ENCODE measurements at places on chromosomes 11 and 22. TPM values are rescaled to one million over a fixed set of nuclear protein-coding genes. Genes with fewer than 3 reads are reported as not detected.

DNA sequence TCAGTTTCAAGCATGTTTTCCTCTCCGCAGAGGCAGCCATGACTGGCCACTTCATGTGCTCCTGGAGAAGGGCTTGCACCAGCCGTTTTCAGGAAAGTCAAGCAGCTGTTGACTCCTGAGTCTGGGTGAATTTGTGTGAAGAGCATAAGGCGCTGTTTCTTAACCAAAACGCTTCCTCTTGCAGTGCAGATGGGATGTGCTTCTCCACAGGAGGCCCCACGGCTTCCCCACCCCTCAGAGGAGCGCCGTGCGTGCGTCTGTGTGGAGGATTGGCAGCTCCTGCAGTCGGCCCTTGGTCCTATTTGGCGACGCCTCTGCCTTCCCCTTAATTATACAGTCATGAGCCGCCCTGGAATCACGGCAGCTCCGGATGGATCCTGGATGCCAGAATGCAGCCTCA is 54.1 kb upstream of the B3GAT1 start:
- no peaks in the 10 kb centered on the region for H3K36me3 ChIP-seq
- no peak overlapping the region for H3K4me3 ChIP-seq
- DNase-seq, result no peak
- H3K4me1 ChIP-seq, result no peaks in the 10 kb centered on the region
- H3K27me3 ChIP-seq, result peaks cover 13% of the 10 kb centered on the region
- no peak overlapping the region for H3K27ac ChIP-seq

Gene DDT
- 102 TPM for total RNA-seq

DNA sequence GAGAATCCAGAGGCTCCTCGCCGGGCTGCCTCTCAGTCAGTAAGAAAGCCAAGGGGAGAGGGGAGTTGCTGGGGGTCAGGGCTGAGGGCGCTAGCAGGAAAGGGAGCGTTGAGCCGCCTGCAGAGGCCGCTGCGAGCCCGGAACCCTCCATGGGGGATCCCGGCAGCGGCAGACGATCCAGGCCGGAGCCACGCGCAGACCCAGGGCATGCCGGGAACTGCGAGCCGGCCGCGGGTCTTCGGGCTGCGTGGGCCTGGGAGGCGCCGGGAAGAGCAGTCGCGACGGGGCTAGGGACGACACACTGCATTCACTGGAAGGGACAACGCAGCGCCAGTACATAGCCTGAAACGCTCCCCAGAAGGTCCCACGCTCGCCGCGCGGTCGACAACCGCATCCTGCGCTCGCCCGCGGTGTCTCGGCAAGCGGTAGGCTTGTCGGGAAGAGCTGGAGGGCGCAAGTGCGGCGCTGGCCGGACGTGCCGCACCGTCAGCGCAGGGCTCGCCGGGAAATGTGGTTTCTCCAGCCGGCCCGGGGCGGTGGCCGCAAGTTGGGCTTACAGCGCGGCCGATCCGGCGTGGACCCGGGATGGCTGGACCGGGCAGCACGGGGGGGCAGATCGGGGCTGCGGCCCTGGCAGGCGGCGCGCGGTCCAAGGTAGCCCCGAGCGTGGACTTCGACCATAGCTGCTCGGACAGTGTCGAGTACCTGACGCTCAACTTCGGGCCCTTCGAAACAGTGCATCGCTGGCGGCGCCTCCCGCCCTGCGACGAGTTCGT is at the start of gene LZTR1:
Gene LZTR1 (plus strand): TSS at position 511 of the 776 bp plus-strand sequence. CDS start 75 bp downstream, at position 586.
- no peaks in the 10 kb centered on the region for H3K27me3 ChIP-seq
- H3K27ac ChIP-seq, result peak within 1 kb of the TSS; percentile 92
- H3K4me3 ChIP-seq, result peak within 1 kb of the TSS; percentile 90
- H3K4me1 ChIP-seq, result peaks cover 33% of the 10 kb centered on the region

GRCh38 chr22:46612904-46613605 is 7.1 kb upstream of the GRAMD4 start:
- peak; percentile 48 for DNase-seq
- H3K4me1 ChIP-seq, result peaks cover 31% of the 10 kb centered on the region
- H3K27ac ChIP-seq, result peak overlapping the region; percentile 53
- H3K36me3 ChIP-seq, result no peaks in the 10 kb centered on the region
- H3K4me3 ChIP-seq, result peak overlapping the region; percentile 38
- H3K27me3 ChIP-seq, result no peaks in the 10 kb centered on the region

- H3K27me3 ChIP-seq, result no peaks in the 10 kb centered on the region
- no peaks in the 10 kb centered on the region for H3K36me3 ChIP-seq
- peak overlapping the region; percentile 74 for H3K27ac ChIP-seq
- H3K4me1 ChIP-seq, result peaks cover 81% of the 10 kb centered on the region
- peak overlapping the region; percentile 18 for H3K4me3 ChIP-seq
Measured at GRCh38 chr22:28810821-28811491, 10.6 kb upstream of the XBP1 start.

- no peaks in the 10 kb centered on the region for H3K4me1 ChIP-seq
- H3K27ac ChIP-seq, result no peak overlapping the region
- H3K36me3 ChIP-seq, result peaks cover 12% of the 10 kb centered on the region
- H3K27me3 ChIP-seq, result peaks cover 9% of the 10 kb centered on the region
Measured at GRCh38 chr22:29727131-29727523, 7.3 kb downstream of the CABP7 start.

DNA sequence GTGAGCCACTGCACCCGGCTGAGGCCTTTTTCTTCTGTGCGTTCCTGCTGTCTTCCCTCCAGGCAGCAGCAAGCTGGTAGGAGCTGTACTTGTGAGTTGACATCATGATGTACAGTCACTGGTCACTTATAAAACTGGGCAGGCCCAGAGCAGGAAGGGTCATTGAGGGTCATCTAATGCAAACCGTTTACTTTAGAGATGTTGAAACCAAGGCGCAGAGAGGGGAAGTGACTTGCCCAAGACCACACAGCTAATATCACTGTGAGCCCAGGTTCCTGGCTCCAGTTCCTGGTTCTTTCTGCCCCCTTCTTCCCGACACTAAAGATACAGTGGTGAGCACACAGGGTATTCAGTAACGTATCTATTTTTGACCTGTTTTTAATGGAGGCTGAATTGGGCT is 27.3 kb downstream of the PTPRJ start:
- peak overlapping the region; percentile 65 for H3K27ac ChIP-seq
- H3K27me3 ChIP-seq, result no peaks in the 10 kb centered on the region

Gene WNT7B
- total RNA-seq, result 6.3 TPM

Gene CELSR1
- 51.8 TPM for total RNA-seq

- no peaks in the 10 kb centered on the region for H3K27me3 ChIP-seq
- H3K4me3 ChIP-seq, result no peak overlapping the region
- no peak overlapping the region for H3K27ac ChIP-seq
- H3K36me3 ChIP-seq, result no peaks in the 10 kb centered on the region
Measured at GRCh38 chr11:6737872-6738466, 33.8 kb downstream of the OR2AG2 start.

- peaks cover 42% of the 10 kb centered on the region for H3K36me3 ChIP-seq
- no peak for DNase-seq
- H3K4me1 ChIP-seq, result peaks cover 8% of the 10 kb centered on the region
- no peak overlapping the region for H3K27ac ChIP-seq
- H3K4me3 ChIP-seq, result no peak overlapping the region
- H3K27me3 ChIP-seq, result no peaks in the 10 kb centered on the region
Measured at GRCh38 chr11:102229510-102230123, 87.7 kb upstream of the BIRC3 start.

DNA sequence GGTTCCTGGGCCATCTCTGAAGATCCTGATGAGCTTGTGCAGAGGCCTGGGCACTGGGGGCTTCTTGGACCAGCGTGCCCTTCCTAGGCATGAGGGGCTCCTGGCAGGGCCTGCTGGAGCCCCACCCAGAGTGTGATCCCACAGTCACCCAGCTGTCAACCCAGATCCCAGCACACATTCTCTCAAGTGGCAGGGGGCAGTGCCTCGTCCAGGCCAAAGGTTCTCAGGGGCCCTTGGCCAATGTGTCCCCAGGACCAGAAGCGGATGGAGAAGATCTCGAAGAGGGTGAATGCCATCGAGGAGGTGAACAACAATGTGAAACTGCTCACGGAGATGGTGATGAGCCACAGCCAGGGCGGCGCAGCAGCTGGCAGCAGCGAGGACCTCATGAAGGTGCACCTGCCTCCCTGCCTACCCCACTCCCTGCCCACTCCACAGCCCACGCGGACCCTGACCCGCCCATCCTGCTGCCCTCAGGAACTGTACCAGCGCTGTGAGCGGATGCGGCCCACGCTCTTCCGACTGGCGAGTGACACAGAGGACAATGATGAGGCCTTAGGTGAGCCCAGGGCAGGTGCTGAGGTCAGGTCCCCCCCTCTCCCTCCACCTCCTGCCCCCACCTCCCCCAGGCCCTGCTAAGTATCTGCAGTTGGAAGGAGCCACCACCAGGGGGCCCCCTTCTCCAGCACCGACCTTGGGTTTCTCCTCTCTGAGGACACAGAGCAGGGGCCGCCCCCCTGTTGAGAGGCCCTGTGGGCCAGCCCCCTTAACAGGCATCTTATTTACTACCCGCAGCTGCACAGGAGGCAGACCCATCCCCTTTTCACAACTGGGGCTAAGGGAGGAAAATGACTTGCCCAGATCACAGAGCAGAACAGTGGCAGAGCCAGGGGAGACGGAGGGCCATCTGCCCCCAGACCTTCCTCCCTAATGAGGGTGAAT is 14.7 kb downstream of the GGA1 start:
- no peak overlapping the region for H3K4me3 ChIP-seq
- no peaks in the 10 kb centered on the region for H3K27me3 ChIP-seq
- peaks cover 69% of the 10 kb centered on the region for H3K36me3 ChIP-seq
- peak; percentile 83 for DNase-seq
- H3K4me1 ChIP-seq, result peaks cover 41% of the 10 kb centered on the region
- H3K27ac ChIP-seq, result no peak overlapping the region

DNA sequence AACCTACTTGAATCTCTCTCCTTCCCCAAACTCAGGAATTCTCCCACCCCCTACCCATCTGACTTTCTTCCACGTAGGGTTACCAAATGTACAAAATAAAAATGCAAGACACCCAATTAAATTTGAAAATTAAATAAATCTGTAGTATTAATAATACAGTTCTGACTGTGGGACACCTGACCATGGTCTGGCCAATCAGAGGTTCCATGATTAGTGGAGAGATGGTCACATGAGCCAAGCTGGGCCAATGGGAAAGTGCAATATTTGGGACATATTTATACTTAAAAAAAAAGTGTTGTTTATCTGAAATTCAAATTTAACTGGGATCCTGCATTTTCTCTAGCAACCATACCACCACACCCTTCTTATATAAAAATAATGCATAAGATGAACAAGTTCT is 29.8 kb upstream of the ASPHD2 start:
- H3K4me3 ChIP-seq, result no peak overlapping the region
- H3K27ac ChIP-seq, result no peak overlapping the region
- no peaks in the 10 kb centered on the region for H3K4me1 ChIP-seq
- no peaks in the 10 kb centered on the region for H3K27me3 ChIP-seq
- no peak for DNase-seq
- no peaks in the 10 kb centered on the region for H3K36me3 ChIP-seq

Gene MAP6
- total RNA-seq, result 10.8 TPM

- H3K27ac ChIP-seq, result no peak overlapping the region
- no peaks in the 10 kb centered on the region for H3K27me3 ChIP-seq
- H3K4me3 ChIP-seq, result no peak overlapping the region
- no peaks in the 10 kb centered on the region for H3K4me1 ChIP-seq
Measured at GRCh38 chr11:112983887-112984286, 22.7 kb downstream of the NCAM1 start.

DNA sequence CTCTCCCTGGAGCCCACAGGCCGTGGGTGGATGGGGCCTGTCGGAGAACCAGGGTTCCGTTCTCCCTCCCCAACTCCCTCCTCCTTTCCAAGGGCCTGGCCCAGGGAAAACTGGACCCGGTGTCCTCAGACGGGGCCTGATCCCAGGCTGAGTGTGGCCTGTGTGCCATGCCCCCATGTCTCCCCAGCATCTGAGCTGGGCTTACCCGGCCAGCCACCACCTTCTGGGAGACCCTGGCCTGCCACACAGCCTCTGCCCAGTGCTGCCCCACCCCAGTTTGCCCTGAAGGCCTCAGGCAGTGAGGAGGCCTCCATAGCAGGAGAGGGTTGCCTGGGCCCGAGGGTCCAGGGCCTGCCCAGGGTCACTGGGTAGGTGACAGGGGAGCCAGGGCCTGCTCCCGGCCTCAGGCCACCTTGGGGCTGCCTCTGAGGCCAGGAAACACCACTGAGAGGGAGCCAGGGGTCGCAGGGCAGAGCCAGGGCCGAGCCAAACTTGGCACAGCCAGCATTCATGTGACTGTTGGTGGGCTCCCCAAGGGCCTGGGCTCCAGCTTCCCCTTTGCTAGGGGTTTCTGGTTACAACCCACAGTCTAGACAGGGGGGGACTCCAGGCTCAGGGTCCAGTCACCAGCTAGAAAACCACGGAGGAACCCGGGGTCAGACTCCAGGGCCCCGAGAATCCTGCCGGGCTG is 590 bp upstream of the IFITM10 start:
- DNase-seq, result peak; percentile 64
- H3K4me1 ChIP-seq, result peaks cover 33% of the 10 kb centered on the region
- H3K36me3 ChIP-seq, result peaks cover 37% of the 10 kb centered on the region
- no peak overlapping the region for H3K4me3 ChIP-seq
- peaks cover 22% of the 10 kb centered on the region for H3K27me3 ChIP-seq
- H3K27ac ChIP-seq, result no peak overlapping the region

DNA sequence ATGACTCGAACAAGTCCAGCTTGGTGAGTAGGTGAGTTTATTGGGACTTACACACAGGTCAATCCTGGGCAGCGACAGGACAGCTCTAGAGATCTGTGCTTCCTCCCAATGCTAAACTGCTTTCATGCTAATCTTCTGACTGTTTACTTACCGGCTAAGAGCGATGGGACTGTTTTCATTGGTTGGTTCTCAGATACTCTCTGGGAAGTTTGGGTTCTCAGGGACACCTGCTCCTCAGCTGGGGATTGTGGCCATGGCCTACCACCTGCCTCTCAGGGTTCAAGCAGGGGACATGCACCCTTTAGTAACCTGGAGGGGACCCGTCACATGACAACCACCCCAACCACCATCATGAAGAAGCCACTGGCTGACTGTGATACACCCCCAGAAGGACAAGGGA is 13.1 kb downstream of the APOL2 start:
- H3K27me3 ChIP-seq, result no peaks in the 10 kb centered on the region
- DNase-seq, result no peak
- no peak overlapping the region for H3K4me3 ChIP-seq
- H3K4me1 ChIP-seq, result peaks cover 7% of the 10 kb centered on the region

GRCh38 chr11:4164884-4165590 is 70.4 kb downstream of the RRM1 start:
- H3K27ac ChIP-seq, result no peak overlapping the region
- no peaks in the 10 kb centered on the region for H3K4me1 ChIP-seq
- H3K4me3 ChIP-seq, result no peak overlapping the region

DNA sequence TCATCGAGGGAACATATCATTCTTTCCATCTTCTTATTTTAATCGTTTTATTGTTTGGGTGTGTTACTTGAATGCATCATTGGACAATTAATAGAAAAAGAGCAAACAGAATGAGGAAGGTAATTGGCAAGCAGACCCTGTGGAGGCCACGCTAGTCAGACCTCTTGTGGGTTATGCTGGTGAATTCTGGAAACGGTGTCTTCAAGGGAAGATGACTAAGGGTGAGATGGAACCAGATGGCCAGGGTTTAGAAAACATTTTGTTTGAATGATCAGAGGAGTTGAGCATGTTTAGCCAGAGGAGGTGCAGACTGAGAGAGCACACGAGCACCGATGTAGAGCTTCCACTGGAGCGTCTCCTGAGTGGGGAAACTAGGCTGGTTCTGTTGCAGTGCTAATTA is 8.5 kb downstream of the ST14 start:
- no peak for DNase-seq
- H3K27ac ChIP-seq, result no peak overlapping the region
- no peaks in the 10 kb centered on the region for H3K36me3 ChIP-seq
- no peaks in the 10 kb centered on the region for H3K27me3 ChIP-seq
- H3K4me1 ChIP-seq, result peaks cover 25% of the 10 kb centered on the region

Measured in lower lobe of right lung (tissue), 2 donors.